ENCODE measurements at places on chromosomes 3 and 15.

DNA sequence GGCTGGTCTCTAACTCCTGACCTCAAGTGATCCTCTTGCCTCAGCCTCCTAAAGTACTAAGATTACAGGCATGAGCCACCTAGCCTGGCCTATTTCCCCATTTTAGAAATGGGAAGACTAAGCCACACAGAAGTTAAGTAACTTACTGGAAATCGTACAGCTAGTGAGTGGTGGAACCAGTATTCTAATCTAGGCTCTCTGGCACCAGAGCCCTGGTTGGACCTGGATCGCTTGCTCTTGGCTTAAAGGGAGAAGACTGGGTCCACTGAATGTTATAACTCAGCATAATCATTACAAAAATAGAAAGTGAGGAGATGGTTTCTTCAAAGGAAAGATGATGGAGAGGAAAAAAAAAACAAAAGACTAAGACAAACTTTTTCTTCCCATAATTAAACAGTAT, 37.4 kb upstream of the CNTN3 start:
- H3K36me3 ChIP-seq, result no peaks in the 10 kb centered on the region
- no peak for DNase-seq
- H3K4me3 ChIP-seq, result no peak overlapping the region
- H3K27ac ChIP-seq, result no peak overlapping the region
- H3K4me1 ChIP-seq, result no peaks in the 10 kb centered on the region

- H3K4me1 ChIP-seq, result peaks cover 81% of the 10 kb centered on the region
- H3K27me3 ChIP-seq, result no peaks in the 10 kb centered on the region
- H3K4me3 ChIP-seq, result no peak overlapping the region
- no peak for DNase-seq
- peaks cover 11% of the 10 kb centered on the region for H3K36me3 ChIP-seq
Observed at GRCh38 chr15:90037511-90037860, 36.4 kb downstream of the ZNF710 start.

GRCh38 chr15:100042558-100042957, 299.2 kb downstream of the ADAMTS17 start:
- peaks cover 10% of the 10 kb centered on the region for H3K36me3 ChIP-seq
- no peak for DNase-seq
- H3K4me1 ChIP-seq, result no peaks in the 10 kb centered on the region

- DNase-seq, result no peak
- H3K4me3 ChIP-seq, result no peak overlapping the region
- H3K36me3 ChIP-seq, result no peaks in the 10 kb centered on the region
- no peak overlapping the region for H3K27ac ChIP-seq
Observed at GRCh38 chr3:73422571-73422970, 202.2 kb downstream of the PDZRN3 start.

GRCh38 chr3:45981346-45982074, 14.1 kb downstream of the FYCO1 start:
- H3K27ac ChIP-seq, result peak overlapping the region; percentile 58
- H3K36me3 ChIP-seq, result peaks cover 70% of the 10 kb centered on the region
- no peak overlapping the region for H3K4me3 ChIP-seq
- H3K4me1 ChIP-seq, result peaks cover 52% of the 10 kb centered on the region

DNA sequence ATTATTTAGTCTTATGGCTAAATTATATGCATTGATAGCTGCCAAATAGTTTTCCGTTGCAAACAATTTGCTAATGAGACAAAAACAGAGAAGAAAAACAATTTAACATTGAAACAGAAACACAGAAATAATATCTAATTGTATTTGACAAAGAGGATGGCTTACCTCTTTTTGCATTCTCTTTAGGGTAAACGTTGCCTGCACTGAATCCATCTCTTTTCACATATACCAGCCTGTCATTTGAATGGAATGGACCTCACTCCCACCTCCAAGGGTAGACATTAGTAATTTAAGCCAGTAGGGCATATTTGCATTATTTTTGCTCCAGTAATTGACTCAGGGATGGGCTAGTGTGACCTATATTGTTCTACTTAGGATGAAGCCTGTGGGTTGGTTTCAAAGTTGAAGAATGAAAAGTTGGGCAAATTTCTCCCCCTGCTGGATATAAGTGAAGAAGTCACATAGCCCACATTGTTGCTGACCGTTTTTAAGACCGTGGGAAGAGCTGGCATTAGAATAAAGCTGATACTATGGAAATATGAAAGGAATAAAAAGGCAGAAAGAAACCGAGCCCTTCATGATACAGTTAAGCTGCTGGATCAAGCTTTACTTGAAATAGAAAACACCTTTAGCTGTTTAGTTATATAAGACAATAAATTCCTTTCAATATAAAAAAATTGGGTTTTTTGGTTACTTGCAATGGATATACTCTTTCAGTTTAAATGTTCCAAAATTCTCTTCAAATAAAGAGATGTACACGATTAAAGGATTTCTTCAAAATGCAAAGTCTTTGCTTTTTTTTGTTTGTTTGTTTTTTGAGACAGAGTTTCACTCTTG, 26.9 kb downstream of the PIERCE2 start:
- H3K4me1 ChIP-seq, result peaks cover 3% of the 10 kb centered on the region
- H3K27me3 ChIP-seq, result no peaks in the 10 kb centered on the region
- no peak overlapping the region for H3K4me3 ChIP-seq
- no peak overlapping the region for H3K27ac ChIP-seq
- DNase-seq, result peak; percentile 8

- DNase-seq, result no peak
- H3K4me1 ChIP-seq, result no peaks in the 10 kb centered on the region
- no peak overlapping the region for H3K4me3 ChIP-seq
- H3K36me3 ChIP-seq, result no peaks in the 10 kb centered on the region
Observed at GRCh38 chr15:34812369-34812768, 17.0 kb upstream of the ACTC1 start.

DNA sequence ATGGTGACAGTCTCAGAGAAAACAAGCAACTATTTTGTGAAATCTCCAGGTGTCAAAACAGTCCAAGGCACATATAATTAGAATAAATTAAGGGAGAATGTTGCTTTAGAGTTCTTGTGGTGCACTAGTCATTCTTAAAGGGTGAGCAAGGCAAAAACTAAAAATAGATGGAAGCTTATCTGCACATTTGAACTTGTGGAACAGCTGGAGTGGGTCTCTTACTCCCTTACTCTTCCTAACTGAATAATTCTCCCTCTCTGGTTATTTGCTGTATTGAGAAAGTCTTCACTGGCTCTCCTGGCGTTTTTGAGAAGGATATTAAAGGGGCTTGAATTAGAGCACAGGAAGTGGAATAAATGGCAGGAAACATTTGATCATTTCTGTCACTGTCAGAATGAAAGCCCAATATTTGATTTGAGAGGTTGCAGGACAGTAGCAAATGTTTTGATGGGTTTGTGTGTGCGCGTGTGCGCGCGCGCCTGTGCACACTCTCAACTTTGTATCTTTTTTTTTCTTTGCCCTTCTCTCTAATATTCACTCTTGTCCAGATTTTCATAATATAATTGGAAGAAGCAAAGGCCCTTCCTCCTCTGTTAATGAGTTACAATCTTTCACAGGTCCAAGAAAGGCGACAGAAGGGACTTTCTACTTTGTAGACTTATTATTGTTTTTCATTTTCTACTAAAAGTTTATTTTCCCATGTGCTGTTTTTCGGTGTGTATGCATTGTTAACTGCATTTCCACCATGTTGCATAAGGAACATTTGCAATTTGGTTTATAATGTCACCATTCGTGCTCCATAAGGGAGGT, 40.9 kb downstream of the AKAP13 start:
- H3K27me3 ChIP-seq, result no peaks in the 10 kb centered on the region
- H3K36me3 ChIP-seq, result no peaks in the 10 kb centered on the region
- H3K27ac ChIP-seq, result peak overlapping the region; percentile 2
- no peak overlapping the region for H3K4me3 ChIP-seq
- no peak for DNase-seq

DNA sequence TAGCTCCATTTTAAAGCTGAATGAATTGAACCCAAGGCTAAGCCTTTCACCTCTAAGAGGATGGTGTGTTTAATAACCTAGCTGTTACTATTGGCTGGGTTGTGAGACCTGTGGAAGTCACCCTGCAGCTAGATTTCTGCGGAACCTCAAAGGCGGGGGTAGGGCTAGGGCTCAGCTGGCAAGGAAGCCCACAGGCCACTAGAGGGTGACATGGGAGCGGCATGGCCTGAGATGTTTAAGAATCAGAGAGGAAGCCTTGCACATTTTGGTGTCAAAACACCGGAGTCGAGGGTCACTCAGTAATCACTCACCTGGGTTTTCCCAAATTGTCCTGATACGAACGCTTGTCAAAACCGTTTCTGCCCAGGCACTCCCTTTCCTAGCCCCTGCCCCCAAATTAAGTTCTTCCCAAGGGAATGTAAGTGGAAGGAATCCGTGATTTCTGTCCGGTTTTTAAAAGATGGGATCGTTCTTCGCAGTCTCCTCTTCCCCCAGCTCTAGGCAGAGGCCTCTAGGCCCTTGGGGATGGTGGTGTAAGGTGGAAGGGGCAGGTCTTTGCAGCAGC, 3.8 kb upstream of the ACAD9 start:
- peaks cover 34% of the 10 kb centered on the region for H3K4me1 ChIP-seq
- H3K36me3 ChIP-seq, result peaks cover 17% of the 10 kb centered on the region
- DNase-seq, result peak; percentile 85
- H3K4me3 ChIP-seq, result no peak overlapping the region

GRCh38 chr15:71194286-71194685, 79.0 kb downstream of the THSD4 start:
- H3K4me1 ChIP-seq, result no peaks in the 10 kb centered on the region
- H3K4me3 ChIP-seq, result no peak overlapping the region
- DNase-seq, result no peak
- peaks cover 7% of the 10 kb centered on the region for H3K27me3 ChIP-seq

- H3K36me3 ChIP-seq, result no peaks in the 10 kb centered on the region
- H3K4me3 ChIP-seq, result no peak overlapping the region
- H3K4me1 ChIP-seq, result no peaks in the 10 kb centered on the region
- H3K27ac ChIP-seq, result no peak overlapping the region
- no peak for DNase-seq
- peaks cover 10% of the 10 kb centered on the region for H3K27me3 ChIP-seq
Observed at GRCh38 chr3:115760716-115761115, 137.4 kb downstream of the GAP43 start.

- H3K36me3 ChIP-seq, result no peaks in the 10 kb centered on the region
- no peaks in the 10 kb centered on the region for H3K4me1 ChIP-seq
- no peak for DNase-seq
- no peak overlapping the region for H3K27ac ChIP-seq
Observed at GRCh38 chr15:81049835-81050234, 49.1 kb downstream of the TLNRD1 start.
